ENCODE measurements at places on chromosomes 5 and 9.

DNA sequence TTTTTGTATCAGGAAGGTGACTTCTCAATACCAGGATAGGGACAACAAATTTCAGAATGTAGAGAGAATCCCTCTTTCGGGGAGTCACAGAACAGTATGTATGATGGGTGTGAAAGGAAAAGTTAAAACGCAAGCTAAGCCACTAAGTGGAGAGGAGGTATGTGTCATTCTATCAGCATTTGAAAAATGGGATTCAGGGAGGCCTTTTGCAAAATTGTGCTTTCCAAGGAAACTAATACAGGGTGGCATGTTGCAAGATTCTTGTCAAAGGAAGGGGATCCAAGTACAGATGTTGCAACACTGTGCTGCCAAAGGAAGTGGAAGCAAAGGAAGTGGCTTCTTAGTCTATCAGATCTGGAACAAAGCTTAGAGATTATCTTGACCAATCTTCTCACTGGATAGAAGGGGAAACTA lies 12.6 kb upstream of the TNIP1 start:
- no peak for DNase-seq

- no peak for DNase-seq
Measured at GRCh38 chr5:159240301-159240870, 22.7 kb upstream of the UBLCP1 start.

DNA sequence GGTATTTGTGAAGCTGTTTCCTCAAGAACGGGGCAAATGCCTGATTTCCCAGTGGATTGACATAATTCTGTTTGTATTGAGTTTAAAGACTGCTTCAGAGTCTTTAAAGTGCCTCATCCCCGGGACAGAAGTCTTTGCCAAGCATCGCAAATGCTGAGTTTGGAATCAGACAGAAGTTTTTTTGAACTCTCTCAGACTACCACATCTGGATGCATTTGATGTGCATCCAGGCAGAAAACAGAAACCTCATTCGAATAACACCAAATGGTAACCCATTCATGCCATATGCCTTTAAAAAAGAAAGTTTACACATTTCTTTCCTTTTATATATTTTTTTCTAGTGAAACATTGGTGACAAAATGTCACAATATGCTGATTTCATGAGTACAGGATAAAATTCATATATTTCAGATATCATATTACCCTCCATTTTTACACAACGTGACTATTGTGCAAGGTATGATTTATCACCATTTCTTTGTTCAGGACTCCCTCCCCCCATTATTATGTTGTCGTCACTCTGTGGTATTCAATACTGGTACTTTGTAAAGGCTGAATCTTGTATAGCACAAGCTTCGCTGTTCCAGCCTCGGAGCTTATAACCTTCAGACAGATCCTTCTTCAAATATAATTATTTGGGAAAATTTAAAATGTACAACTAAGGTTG lies 91.1 kb downstream of the ZNF608 start:
- no peak for DNase-seq

DNA sequence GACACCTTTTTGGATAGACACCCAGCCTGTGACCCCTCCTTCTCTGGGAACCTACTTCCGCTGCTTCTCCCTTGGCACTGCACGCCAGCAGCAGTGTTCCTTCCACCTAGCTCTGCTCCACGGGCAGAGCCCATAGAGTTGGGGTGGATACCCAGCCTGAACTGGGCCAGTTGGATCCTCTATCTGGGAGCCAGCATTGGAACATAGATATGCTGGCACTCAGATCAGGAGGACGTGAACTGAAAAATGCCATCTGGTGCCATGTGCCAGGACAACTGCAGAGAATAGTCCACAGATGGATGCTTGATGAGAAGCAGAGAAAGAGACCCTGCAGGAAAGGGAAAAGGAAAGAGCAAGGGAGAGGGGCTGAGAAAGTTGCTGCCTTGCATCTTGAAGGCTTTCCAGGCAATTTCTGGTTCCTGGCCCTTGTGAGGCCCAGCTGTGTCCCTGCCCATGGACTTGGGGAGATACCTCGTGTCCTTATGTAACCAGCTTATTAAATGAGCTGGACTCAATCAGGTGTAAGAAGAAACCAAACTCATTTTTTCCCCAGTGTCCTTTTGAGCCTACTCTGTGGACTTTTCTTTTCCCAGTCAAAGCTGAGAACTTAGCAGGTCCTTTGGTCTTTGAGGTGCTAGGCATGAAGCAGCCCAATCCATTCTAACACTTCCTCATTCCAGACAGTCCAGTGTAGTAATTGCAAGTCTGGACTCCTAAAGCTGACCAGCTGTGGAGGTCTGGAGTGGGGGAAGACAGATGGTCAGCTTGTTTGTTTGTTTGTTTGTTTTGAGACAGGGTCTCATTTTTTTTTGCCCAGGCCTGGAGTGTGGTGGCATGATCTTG lies 39.1 kb downstream of the ANGPTL2 start:
- no peak for DNase-seq

DNA sequence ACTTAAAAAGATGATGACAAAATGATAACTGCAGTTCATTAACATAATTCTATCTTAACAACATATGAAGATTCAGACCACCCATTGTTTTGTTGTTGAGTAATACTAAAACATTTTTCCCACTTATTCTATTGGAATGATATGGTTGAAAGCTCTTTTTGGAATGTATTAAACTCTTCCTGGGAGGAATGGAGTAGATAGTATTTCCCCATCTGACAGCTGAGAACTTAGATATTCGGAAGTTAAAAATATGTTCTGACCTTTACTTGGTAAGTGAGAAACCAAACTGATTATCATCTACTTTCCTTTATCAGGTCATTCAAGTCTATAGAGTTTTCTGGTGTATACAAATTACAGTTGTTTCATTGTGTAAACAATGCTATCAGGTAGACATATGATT lies 452.9 kb downstream of the CSNK1G3 start:
- no peak for DNase-seq

DNA sequence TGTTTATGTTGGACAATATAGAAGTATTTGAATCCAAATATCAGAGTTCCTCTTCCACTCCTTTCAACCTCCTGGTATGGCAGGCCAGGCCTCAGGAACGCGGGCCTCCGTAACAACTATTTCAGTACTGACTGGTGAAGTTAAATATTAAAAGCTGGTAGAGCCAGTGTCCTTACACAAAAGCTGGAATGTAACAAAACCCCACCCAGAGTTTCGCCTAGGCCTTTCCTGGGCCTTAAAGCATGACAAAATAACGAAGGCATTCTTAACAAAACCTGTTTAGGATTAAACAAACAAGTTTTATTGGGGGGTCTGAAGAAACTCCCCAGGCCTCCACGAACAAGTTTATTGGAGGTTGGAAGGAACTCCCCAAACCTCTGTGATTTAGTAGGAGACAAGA lies 61.6 kb upstream of the GNE start:
- no peak for DNase-seq

DNA sequence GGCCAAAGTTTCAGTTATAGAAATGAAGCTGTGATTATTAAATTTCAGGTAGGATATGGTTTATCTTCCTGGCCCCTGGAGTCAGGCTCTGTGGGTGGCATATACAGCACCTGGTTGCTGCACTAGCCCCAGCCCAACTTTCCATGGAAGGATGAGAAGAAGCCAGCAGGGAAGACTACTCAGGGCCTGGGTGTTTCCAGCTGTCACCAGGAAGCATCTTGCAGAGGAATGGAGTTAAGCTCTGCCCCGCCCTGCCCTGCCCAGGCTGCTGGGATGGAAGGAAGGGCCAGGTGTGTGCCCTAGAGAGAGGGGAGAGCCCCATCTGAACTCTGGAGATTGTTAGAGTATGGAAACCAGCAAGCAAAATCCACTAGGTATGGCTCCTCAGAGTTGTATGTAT lies 42.8 kb upstream of the FAT2 start:
- no peak for DNase-seq

- DNase-seq = no peak
Measured at GRCh38 chr9:76013809-76014208, 123.3 kb downstream of the PCSK5 start.

DNA sequence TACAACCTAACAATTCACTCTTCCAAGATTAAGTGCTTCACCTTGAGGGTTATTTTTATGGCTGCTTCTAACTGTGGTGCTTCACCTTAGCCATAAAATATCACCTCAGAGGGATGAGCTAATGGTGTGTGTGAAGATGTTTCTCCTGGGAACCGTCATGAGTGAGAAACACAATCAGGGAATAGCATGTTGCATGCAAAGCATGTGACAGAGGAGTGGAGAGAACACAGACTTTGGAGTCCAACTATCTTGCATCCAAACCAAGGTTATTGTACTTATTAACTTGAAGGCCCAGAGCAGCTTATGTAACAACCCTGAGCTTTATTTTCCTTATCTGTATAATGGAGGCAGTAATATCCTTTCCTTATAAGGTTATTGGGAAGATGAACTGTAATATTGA lies 1089.0 kb upstream of the DMAC1 start:
- no peak for DNase-seq

DNA sequence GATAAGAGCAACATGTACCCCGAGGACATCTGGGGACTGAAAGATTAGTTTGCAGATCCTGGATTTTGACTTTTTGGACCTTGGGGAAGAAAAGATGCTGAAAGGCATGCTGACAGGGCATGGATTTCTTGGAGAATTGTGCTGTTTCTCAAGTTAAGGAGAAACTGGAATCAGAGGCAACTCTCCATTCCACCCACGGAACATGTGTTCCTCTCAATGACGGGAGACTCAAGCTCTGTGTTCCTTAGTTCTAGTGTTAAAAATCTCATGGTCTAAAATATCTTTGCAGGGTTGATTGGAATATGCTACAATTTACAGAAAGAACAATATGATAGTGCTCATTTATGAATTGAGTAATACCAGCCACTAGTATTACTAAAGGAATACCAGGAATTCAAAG lies 34.4 kb upstream of the CDH12 start:
- no peak for DNase-seq

GRCh38 chr9:99834474-99834873 lies 12.8 kb downstream of the NR4A3 start:
- no peak for DNase-seq

DNA sequence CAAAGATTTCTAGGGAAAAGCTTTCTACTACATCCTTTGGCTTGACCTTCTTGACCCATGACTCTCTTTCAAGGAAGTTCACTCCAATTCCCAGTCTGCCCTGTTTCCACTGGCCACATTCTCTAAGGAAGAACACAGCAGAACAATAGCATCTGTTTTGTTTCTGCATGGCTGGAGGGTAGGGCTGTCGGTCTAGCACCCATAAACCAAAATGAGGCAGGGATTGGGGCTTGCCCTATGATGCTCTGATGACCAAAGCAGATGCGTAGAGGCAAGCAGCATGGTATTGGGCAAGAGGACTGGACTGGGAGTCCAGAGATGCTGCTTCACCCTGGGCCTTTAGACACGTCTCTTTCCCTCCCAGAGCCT lies 24.1 kb downstream of the GOLGA2 start:
- DNase-seq = no peak

- DNase-seq = no peak
Measured at GRCh38 chr5:71946343-71947030, 160.8 kb upstream of the MAP1B start.

DNA sequence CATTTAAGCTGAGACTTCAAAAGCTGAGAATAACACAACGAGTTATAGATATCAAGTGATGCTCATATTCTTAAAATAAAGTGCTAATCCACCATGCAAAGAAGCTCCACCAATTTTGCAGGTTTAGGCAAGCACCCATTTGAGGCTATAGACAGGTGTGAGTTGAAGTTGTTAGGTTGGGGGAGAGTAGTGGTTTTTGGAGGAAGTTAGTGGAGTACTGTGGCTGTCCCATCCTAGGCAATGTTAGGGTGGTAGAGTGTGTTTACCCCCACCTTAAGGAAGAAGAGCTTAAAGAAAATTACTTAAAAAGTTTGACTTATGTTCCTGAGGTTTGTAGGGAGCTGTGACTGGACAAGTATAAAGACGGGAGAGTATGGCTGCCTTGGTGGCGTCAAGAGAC lies 98.9 kb upstream of the MAN2A1 start:
- no peak for DNase-seq

DNA sequence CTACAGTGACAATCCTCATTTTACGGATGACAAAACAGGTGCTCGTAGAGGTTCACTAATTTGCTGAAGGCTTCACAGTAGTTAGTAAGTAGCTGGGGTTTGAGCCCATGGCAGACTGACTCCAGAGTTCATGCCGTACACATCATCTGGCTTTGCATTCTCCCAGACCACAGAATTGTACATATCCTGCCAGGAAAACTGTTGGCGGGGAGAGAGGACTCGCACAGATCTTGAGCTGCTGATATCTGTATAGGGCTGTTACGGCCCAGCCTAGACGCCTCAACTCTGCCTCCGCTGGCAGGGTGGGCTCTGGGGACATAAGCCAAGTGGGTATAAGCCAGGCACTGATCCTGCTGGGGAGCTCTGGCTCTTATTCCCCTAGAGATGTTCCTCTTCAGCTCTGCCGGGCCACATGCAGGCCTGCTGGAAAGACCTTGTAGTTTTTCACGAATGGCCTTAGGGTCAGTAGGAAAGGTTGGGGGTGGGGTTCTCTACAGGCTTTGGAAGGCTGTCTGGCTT lies 16.3 kb downstream of the LARP1 start:
- DNase-seq = no peak

DNA sequence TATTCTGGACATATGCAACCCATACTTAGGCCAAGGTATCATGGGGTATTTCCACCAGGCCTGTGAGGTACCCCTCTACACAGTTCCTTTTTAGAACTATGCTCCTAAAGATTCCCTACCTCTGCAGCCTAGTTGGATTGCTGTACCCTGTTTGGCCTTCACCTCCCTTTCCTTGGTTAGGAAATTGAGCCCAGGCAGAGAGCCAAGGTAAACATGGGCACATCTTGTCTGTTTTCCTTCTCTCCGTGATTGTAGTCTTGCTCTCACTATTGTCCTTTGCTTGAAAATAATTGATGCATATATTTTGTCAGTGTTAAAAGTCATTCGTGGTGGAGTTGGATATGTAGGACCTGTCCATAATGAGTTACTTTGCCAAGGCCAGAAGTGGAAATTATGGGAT lies 26.7 kb downstream of the BDP1 start:
- DNase-seq = no peak

- no peak for DNase-seq
Measured at GRCh38 chr5:36111238-36111637, 40.4 kb downstream of the LMBRD2 start.

- DNase-seq = no peak
Measured at GRCh38 chr5:867300-867870, 16.6 kb upstream of the ZDHHC11 start.

- no peak for DNase-seq
Measured at GRCh38 chr9:78472111-78472510, 175.2 kb downstream of the PSAT1 start.

DNA sequence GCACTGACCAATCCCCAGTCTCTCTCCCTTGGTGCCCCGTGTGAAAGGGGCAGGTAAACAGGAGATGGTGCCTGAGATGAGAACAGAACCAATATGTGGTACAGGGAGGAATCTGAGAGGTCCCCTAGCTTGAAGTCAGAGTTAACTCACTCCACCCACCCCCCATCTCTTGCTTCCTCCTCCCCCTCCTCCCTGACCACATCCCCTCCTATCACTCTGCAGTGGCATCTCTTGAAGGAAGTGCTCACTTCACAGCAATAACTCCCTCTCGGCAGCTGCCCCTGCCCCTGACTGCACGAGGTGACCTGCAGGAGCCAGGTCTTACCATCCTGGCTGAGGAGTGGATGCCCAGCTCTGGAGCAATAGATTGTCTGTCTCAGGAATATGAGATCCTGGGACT lies 224.0 kb downstream of the GAS1 start:
- no peak for DNase-seq

- DNase-seq = no peak
Measured at GRCh38 chr9:3968891-3969290, 331.0 kb downstream of the GLIS3 start.
